Activated CD8-positive, alpha-beta memory T cell treated with anti-CD3 and anti-CD28 coated beads, Interleukin-2, amount 10 ng/mL, durations not matched to agents 7 days and 5 days (primary cell): ENCODE measurements at places on chromosomes 2 and 18. TPM values are rescaled to one million over a fixed set of nuclear protein-coding genes. Genes with fewer than 3 reads are reported as not detected.

- DNase-seq = no peak
- no peak overlapping the region for H3K27ac ChIP-seq
- no peaks in the 10 kb centered on the region for H3K27me3 ChIP-seq
- H3K4me3 ChIP-seq = no peak overlapping the region
- H3K36me3 ChIP-seq = peaks cover 10% of the 10 kb centered on the region
These were observed 44.5 kb downstream of the MAPRE2 start for GRCh38 chr18:35085450-35086380.

GRCh38 chr2:241298673-241299072 lies 16.8 kb downstream of the HDLBP start:
- peaks cover 6% of the 10 kb centered on the region for H3K36me3 ChIP-seq
- no peaks in the 10 kb centered on the region for H3K27me3 ChIP-seq
- peak overlapping the region; percentile 24 for H3K27ac ChIP-seq
- no peak for DNase-seq

GRCh38 chr2:63614983-63615945 lies 26.5 kb downstream of the MDH1 start:
- H3K4me3 ChIP-seq = no peak overlapping the region
- no peaks in the 10 kb centered on the region for H3K36me3 ChIP-seq
- H3K27ac ChIP-seq = no peak overlapping the region
- no peak for DNase-seq

GRCh38 chr2:201642086-201642578 lies 1.2 kb downstream of the TMEM237 start:
- peaks cover 5% of the 10 kb centered on the region for H3K36me3 ChIP-seq
- DNase-seq = no peak
- peak overlapping the region; percentile 93 for H3K27ac ChIP-seq
- peak overlapping the region; percentile 90 for H3K4me3 ChIP-seq
- no peaks in the 10 kb centered on the region for H3K27me3 ChIP-seq
- peaks cover 25% of the 10 kb centered on the region for H3K4me1 ChIP-seq

Gene L3MBTL4
- 0.05 TPM for total RNA-seq
